ENCODE measurements at places on chromosomes 12 and 14.

GRCh38 chr12:78275886-78276285, 445.2 kb downstream of the NAV3 start:
- DNase-seq, result no peak

- peak; percentile 94 for DNase-seq
Measured at GRCh38 chr14:86777963-86778602, 1214.9 kb downstream of the GALC start.

- peak; percentile 98 for DNase-seq
Measured at GRCh38 chr14:58747181-58747580, 109.4 kb downstream of the DACT1 start.

DNA sequence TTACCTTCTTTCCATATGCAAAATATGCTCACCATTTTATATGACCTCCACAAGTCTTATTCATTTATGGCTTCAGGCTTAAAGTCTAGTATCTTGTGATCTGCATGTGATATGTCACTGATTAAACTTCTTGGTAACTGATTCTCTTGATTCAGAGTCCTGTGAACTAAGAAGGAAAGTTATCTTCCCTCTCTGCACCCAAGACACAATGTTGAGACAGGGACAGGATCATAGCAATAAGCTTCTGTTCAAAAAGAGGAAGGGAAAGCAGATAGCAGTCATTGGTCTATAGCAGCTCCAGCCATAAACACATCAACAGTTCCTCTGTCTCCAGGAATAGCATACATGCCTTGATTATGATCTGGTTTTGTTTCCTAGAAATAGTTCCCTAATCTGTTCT, 103.1 kb downstream of the UNC79 start:
- DNase-seq, result peak; percentile 74

GRCh38 chr12:8685051-8685450, 12.7 kb upstream of the RIMKLB start:
- DNase-seq, result no peak

DNA sequence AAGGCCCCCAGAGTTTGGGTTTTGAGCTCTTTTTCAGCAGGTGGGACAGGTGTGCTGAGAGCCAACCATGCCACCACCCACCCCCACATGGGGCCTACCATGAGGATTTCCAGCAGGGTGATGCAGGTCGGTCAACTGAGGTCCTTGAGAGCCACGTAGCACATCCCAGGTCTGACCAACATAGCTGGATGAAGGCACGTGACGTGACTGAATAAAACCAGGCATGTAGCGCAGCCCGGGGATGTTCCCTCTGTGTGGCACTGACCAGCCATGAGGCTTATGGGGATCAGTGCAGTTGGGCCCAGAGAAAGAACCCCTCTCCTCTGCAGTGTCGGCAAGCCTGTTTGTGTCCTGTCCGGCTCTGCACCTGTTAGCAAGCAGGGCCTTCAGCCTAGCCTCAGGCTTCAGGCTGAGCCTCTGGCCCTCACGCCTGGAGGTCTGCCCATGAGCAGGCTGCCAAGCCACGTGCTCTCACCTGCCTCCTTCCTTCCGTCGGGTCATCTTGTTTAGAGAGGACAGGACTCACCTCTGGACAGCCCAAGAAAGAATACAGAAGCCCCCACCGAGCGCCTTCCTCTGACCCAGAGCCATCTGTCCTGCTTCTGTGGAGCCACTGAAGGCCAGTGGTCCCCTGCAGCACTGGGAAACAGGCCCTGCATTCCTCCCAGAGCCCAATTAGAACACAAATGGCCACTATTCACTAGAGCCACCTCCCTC, 38.5 kb downstream of the TSPAN11 start:
- no peak for DNase-seq

GRCh38 chr12:94263011-94263811, 114.8 kb downstream of the PLXNC1 start:
- no peak for DNase-seq

GRCh38 chr14:27845241-27845850, 921.2 kb upstream of the FOXG1 start:
- DNase-seq, result no peak

DNA sequence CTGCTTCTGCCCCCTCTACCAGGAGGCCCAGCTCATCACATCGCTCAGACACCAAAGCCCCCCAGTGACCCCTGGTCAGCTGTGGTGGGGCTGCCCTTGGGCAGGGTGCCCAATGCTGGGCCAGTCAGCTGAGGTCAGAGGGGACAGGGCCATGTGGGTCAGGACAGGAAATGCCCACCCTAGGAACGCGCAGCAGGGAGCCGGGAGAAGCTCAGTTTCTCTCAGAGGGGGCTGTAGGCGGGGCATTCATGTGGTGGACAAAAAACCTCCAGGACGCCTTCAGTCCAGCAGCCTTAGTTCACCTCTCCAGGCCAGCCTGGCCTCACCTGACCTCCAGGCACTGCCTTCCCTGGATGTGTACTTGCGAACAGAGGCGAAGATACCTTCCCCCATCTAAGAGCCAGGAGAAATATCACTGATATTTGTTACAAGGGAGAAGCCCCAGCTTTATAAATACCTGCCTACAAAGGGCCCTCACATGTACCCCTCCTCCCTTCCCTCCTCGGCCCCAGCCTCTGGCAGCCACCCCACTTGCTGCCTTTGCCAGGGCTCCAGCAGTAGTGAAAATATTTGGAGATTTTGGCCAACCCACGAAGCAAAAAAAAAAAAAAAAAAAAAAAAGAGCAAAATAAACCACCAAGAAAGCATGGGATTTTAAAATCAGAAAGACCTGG, 41.9 kb upstream of the PLEKHG6 start:
- no peak for DNase-seq

- peak; percentile 38 for DNase-seq
Measured at GRCh38 chr12:46357438-46358324, 14.9 kb downstream of the SLC38A2 start.

- no peak for DNase-seq
Measured at GRCh38 chr12:113054948-113055486, 1.5 kb upstream of the DTX1 start.

GRCh38 chr12:51751661-51752060, 96.9 kb downstream of the FIGNL2 start:
- no peak for DNase-seq

DNA sequence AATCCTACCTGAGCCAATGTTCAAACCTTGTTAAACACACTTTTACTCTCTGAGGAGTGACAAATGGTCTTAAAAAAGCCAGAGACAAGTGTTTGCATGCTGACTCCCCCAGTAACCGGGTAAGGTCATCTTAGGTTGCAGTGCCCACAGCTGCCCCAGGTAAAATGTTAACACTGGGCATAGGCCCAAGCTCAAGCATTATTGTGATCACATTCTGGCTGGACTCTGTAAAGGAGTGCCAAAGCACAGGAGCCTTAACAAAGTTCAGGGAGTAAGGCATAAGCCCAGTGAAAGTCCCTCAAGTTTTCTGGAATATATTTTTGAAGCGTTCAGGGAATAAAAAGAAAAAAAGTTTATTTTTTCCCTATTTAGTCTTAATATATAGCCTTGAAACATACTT, 8.6 kb downstream of the EDDM3A start:
- DNase-seq, result no peak

DNA sequence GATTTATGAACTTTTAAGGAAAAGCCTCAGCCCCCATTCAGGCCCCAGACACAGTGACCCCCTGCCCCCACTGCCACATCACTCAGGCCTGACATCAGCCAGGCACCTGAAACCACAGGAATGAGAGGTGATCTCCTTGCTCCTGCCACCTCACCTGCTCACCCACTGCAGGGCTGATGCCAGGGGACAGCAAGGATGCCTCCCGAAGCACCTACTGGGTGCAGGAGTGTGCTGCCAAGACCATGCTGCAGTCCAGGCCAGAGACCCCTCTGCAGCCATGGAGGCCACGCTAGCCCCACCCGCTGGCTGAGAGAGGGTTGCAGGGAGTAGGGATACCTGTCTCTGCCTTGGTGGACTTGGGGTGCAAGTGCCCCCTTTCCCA, 18.6 kb upstream of the KRT7 start:
- DNase-seq, result no peak

- DNase-seq, result peak; percentile 56
Measured at GRCh38 chr12:29519585-29520182, 22.2 kb upstream of the OVCH1 start.

- no peak for DNase-seq
Measured at GRCh38 chr14:87278415-87278814, 714.6 kb downstream of the GALC start.

GRCh38 chr12:130704606-130705005, 11.5 kb downstream of the RIMBP2 start:
- DNase-seq, result no peak

DNA sequence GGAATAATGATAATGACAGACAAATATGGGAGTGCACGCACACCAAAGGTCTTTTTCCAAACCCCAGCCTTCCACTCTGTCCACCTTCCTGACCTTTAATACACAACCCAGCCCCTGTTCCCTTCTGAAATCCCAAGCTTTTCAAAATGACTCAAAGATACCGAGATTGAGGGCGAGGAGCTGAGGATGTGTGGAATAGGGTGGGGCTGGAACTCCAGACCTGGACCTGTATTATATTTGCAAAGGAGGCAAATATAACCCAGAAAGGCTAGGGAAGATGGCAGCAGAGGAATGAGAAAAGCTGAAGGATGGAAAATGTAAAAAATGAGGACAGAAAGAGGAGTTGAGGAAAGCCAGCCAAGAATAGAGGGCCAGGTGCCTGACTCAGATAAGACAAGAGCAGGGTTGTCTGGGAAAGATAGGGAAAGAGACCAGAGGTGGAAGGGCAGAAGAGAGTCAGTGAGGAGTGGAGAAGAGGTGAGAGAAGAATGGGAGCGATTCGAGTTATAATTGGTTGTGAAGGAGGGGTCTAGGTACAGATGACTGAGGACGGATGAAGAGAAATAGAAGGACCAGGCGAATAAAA, 1.0 kb upstream of the PTMS start:
- DNase-seq, result no peak

- DNase-seq, result peak; percentile 19
Measured at GRCh38 chr14:98280436-98280835, 991.6 kb downstream of the BCL11B start.

DNA sequence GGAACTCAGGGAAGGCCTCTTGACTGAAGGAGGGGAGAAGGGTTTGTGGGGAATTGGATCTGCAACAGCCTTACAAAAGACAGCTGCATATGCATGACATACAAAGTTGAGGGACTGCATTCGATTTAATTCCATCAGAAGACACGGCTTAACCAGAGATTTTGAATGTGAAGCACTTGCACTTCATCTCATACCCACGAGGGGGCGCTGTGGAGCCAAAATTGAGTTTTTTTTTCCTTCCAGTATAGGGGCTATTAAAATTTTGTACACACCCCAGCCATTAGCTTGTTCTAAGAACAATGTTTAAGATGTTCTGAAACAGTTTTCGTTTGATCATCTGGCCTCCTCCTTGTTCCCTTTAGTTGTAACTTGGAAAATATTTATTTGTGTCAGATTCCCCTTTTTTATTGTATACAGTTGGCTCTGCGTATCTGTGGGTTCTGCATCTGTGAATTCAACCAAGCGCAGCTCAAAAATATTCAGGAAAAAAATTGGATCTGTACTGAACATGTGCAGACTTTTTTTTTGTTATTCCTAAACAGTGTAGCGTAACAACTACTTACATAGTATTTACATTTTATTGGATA, 1.6 kb downstream of the SUDS3 start:
- DNase-seq, result peak; percentile 40

DNA sequence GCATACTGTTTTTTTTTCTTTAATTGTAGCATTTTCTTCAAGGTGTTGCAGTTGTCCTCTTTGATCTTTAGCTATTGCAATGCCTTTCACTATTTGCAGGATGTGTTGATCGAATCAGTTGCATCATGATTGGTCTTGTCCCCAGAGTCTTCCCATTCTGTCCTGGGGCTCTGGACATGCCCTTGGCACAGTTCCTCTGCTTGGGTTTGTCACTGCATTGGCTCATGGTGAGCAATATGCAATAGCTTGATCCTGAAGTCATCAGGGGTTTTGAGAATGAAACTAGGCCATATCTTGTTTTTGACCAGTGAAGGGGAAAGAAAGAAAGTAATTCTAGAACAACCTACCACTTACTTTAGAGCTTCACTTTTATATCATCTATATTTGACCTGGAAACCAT, 281.5 kb downstream of the TMEM117 start:
- no peak for DNase-seq

- DNase-seq, result no peak
Measured at GRCh38 chr12:18277196-18277595, 15.9 kb downstream of the PIK3C2G start.

GRCh38 chr14:100677554-100678468, 48.9 kb upstream of the DLK1 start:
- no peak for DNase-seq

DNA sequence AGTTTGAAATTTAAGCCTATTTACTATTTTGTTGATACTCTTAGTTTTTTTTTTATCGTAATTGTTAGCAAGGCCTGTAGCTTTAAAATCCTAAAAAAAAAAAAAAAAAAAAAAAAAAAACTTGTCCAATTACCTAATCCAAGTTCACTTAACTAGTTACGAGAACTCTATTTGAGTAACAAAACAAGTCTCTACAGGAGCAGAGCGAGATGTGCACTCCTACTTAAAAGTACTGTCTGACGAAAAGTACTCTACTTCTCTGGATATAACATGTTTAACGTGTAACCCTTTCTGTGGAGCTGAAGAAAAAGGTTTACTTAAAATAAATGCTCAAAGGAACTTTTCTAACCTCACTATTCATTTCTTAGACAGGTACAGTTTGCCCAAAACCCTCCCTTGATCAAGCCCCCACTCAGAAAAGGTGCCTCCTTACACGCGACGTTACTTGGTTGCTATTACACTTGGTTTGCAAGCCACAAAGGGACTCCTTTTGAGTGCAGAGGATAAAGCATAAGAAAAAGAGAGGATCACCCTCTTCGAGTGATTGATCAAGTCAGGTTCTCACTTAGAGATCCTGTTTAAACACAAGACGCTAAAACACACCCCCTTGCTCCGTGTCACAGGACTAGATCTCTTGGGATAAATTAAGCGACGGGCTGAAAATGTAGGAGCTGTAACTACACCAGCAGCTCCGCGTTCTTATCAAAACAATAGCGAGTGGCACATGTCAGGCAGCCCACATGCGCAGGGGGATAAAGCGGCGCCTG, 2.2 kb downstream of the BAZ1A start:
- peak; percentile 69 for DNase-seq

- DNase-seq, result peak; percentile 74
Measured at GRCh38 chr12:47021298-47021697, 58.1 kb upstream of the PCED1B start.

- no peak for DNase-seq
Measured at GRCh38 chr14:92465353-92466055, 48.1 kb upstream of the RIN3 start.

- DNase-seq, result peak; percentile 77
Measured at GRCh38 chr14:93105362-93105761, 10.4 kb downstream of the ITPK1 start.

DNA sequence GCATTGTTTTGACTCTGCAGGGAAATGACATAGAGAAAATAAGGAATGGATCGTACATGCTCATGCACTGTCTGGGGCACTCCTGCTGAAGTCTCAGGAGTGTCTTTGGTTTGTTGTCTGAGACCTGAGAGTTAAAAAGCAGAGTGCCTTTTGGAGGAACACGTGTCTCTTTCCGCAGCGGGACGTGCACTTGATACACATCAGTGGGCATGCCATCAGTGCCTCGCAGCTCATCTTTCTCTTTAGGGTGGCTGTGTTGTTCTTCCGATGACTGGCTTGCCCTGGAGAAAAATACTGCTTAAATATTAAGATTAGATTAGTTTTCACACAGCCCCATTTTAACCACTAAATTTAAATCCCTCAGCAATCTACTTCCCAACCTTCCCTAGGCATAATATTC, 835.9 kb downstream of the DIO2 start:
- no peak for DNase-seq

GRCh38 chr12:16121953-16122352, 155.5 kb downstream of the SLC15A5 start:
- DNase-seq, result no peak
